SW480 (cell line): ENCODE measurements at places on chromosomes 1 and 21.
A peak's percentile ranks its signal among the peaks of the same experiment; 100 is the strongest.

DNA sequence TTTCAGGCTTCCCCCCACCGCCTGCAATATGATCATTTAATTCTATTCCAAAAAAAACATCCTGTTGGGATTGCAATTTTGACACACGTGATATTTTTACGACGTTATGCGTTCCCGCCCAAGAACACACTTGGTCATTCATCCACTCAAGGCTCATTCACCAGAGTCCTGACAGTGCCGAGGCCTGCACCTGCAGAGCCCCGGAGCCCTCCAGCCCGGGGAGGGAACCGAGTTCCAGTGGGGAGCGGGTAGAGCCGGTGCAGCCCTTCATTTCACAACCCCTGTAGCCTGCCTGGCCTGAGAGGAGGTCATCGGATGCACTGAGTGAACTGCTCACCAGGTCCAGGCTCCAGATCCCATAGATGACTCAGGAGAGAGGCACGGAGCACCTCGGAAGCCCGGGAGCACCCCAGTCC, 156.0 kb upstream of the BACE2 start:
- DNase-seq, result no peak

DNA sequence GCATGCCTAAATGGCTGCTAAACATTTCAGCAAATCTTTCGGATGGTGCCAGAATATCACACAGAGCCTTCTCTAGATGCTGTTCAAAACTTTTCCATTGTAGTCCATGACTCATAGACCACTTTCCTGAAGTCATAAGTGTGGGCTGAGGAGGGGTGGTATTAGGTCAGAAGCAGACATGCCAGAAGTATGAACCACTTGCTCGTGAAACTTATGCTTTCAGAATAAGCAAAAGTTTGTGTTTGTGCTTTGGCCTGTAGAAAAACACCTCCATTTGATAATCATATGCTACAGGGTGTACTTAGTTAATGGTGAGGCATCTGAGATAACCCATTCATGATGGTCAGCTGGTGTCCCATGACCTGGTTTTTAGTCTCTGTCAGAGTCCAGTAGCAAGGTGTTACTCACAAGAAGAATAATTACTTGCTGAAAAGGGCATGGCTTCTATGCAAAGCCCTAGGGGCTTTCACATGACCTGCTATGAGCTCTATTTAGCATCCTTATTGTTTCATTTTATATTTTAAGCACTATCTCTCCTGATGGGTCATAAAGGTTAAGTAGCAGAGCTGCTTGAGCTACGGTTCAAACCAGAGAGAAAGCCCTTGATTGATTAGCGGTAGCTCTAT, 183.1 kb upstream of the IVNS1ABP start:
- no peak for DNase-seq

DNA sequence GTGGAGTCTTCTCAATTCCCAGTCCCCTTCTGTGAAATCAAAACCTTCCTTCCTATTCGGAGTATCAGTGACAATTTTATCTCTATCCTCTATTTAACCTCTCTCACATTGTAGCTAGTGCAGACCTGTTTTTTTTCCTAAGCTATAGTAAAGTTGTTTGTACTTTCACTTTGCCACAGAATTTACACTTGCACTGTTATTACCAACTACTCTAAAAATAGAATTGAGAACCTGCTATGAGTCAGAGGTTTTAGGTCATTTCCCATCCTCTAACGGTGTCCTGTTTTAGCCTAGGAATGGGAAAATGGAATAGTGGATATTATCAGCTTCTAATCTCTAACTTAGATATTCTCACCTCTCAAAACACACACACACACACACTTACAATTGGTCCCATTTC, 862.7 kb downstream of the NCAM2 start:
- DNase-seq, result peak; percentile 43

DNA sequence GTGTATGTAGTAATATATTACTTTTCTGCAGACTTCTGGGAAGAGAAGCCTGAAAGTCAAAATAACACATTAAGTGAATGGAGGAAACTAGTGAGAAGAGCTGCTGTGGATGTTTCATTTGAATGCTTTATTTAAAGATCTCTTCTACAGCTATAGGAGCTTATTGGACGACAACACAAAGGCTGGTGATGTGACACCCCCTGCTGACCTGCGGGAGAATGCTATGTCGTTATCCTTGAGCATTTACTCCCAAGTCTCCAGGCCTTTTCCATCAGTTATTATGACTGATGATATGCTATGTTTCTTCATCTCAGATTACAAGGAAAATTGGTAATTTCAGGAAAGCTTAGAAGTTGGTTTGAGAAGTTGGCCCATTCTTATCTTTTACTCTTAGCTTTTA, 22.3 kb upstream of the PLA2G4A start:
- peak; percentile 26 for DNase-seq

- peak; percentile 23 for DNase-seq
These were observed 679 bp downstream of the ABL2 start for GRCh38 chr1:179228783-179229213.
